NCI-H2081 (cell line): ENCODE measurements at places on chromosomes 6 and 20.

GRCh38 chr6:42313941-42314570 lies 96.4 kb upstream of the MRPS10 start:
- DNase-seq: no peak

- no peak for DNase-seq
These were observed 12.5 kb upstream of the ZDHHC14 start for GRCh38 chr6:157368359-157369049.

GRCh38 chr6:167148021-167148420 lies 9.8 kb downstream of the GPR31 start:
- DNase-seq: no peak

DNA sequence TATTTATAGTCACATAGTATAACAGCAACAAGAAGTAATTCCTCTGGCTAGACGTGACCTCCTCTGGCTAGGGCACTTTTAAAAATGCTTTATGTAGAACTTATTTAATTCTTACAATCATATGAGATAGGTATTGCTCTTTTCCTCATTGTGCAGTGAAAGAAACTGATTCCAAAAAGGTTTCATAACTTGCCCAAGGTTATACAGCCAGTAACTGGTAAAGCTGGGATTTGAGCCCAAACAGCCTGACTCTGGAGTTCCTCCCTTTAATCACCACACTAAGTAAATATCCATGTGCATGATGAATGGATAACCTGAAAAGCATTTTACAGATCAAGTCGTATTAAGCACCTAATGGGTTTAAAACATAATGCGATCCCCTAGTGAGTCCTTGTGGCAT lies 214.6 kb downstream of the PRL start:
- no peak for DNase-seq

DNA sequence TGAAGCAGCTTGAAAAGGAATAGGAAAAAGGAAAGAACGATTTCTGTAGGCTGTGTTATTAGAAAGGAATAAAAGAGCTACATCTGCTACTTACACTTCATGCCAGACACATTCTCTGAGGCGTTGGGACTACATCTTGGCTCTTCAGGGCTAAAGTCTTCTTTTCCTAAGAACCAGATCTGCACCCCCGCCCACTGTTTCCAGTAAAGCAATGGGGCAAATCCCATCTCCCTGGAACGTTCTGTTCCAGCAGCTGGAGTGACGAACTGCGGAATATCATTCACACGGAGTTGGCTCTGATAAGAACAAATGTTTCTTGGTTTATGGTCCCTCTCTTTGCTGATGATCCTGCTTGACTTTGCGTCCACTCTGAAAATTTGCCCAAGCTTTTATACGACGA lies 26.9 kb downstream of the FAM50B start:
- no peak for DNase-seq

DNA sequence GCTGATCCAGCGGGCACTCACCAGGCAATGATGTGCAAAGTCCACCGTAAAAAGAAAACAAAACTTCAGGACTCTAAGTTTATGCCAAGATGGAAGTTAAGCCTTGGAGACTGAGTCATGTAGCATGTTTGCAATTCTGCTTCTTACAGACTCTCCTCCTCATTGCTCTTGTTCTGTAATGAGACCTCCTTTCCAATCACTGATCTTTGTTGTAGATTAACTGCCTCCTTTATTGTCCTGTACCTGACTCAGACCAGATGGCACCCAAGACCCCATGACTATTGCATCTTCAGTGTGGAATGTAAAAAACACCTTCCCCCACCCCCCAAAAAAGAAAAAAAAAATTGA lies 11.2 kb downstream of the NEU1 start:
- no peak for DNase-seq

- DNase-seq: peak; percentile 55
These were observed 8.4 kb downstream of the CYP21A2 start for GRCh38 chr6:32046450-32047083.

GRCh38 chr20:12069181-12069580 lies 151.5 kb downstream of the BTBD3 start:
- no peak for DNase-seq

DNA sequence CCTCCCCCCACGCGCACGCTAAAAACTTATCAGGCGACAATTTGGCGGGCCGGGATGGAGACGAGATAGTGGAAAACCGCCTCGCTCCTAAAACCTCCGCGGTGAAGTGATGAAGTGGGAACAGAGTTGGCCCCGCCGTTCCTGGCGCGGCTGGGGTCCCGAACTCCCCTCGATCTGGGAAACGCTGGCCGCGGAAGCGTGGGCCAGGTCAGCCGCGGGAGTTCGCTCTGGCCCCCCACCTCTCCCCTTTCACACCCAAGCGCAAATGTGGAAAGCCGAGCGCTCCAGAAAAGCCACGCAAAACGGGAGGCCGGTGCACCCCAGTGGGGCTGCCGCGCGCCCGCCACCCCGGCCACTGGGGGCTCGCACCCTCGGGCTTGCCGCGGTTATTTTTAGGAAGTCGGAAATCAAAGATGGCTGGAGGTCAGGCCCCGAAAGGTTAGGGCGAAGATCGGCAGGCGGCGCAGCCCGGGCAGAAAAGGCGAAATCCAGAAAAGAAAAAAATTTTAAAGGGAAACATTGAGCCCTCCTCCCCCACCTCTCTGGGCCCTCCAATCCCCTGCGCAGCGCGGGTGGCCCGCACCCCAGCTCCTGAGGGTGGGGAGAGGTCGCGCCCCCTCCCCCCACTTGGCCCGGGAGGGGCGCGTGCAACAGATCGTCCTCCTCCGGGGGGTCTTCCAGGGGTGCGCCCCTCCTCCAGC lies 1.0 kb downstream of the SALL4 start:
- DNase-seq: no peak

GRCh38 chr6:148831531-148831930 lies 84.7 kb downstream of the UST start:
- DNase-seq: no peak

DNA sequence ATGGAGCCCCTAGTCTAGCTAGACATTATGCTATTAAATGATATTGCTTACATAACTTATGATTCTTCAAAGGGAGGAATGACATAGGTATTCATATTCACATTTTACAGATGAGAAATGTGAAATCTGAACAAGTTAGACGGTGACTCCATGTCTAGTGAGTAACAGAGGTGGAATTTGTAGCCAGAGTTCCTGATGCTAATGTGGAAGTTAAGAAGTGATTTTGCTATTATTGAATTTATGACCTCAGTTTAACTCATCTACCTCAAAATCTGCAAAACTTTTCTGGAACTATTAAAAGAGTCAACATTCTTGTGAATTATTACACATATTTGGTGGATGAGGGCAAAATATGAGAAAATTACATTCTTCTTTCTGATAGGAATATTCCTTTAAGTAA lies 347.6 kb upstream of the MMS22L start:
- no peak for DNase-seq
